ENCODE measurements at places on chromosomes 2 and 18.

GRCh38 chr2:173249661-173250641 is 104.7 kb upstream of the CDCA7 start:
- no peak for DNase-seq

DNA sequence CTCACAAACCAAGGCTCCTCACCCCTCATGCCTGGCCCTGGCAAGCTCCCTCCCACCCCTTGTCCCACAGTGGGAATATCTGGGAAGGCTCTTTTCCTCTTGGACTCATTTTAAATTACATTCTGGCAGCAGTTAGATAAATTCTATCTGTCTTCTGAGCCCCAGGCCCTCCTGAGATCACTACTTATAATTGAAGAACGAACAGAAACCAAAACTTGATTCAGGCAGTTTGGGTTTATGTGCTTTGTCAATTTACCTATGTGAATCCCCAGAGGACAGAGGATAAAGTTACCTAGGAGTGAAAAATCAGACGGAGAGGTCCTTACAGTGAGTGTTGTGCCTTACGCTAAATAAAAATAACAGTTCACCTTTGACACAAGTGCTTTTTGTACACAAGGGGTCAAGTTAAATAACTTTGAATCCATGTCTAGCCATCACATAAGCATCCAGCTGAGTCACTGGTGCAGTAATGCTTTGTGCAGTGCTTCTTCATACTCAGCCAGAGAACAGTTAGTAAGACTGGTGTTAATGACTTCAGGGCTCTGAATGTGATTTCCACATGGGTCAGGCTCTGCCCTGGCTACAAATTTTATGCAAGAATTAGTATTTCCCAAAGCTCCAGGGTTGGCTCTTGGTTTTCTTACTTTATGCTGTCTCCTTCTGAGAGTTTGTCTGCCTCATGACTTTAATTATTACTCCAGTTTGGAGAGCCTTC is 329.3 kb downstream of the INSIG2 start:
- DNase-seq, result no peak

DNA sequence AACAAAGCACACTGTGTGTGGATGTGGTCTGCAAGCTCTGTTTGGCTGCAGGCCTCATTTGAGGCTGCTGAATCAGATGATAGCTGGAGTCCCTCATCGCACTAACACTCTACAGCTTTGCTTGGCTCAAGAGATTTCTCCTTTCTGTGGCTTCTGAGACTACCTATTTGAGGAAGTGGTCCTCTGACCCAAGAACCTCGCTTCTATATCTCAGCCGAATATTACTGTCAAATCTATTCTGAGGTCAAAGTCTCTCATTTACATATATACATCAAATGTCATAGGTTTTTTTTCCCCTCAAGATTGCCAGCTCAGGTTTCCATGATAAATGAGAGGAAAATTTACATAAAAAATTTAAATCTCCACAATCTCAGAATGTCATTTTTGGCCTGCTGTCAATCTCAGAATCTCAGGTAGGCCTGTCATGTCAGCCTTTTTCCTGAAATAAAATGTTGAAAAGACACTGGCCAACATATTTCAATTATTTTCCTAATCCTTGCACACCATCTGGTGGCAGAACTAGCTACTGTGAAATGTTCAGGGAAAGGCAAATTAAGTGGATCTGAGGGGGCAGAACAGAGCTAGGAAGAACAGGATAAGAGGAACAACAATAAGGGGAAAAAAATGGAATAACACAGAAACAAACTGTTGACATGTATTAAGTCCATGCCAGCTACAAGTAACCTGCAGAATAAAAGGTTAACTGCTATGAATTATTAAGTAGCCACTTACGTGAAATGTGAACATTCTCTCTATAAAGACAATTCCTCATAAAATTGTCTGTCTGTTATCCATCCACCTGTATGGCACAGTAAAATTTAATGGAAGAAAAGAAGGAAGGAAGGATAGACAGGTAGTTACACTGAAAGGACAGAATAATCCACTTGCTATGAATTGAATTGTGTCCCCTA is 39.3 kb downstream of the AP1S3 start:
- no peak for DNase-seq

- no peak for DNase-seq
Measured at GRCh38 chr2:157789256-157789655, 86.9 kb downstream of the ACVR1 start.

- DNase-seq, result no peak
Measured at GRCh38 chr2:143617803-143618415, 488.7 kb downstream of the ARHGAP15 start.

DNA sequence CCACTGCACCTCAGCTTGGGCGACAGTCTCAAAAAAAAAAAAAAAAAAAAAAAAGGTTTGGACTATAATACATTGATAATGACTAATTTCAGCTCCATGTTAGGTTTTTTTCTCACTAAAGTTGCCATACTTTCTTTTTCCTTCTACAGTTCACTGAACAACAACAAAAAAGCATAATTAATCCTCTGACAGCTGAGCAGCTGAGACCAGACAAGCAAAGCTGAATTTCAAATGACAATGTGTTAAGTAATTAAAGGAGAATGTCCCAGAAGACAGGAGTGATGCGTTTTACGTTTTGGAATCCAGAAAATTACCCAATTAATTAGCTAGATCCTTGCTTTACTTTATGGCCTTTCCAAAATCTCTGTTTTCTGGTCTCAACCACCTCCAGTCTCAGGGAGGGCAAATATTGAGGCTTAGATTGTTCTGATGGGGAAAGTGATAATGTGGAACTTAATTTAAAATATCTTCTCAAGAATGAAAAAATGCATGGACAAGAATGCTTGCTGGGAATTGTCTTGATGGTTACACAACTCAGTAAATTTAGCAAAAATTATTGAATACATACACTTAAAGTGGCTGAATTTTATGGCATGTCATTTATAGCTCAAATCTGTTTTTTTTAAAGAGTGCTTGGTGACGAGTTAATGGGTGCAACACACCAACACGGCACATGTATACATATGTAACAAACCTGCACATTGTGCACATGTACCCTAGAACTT is 17.4 kb upstream of the RMDN2 start:
- no peak for DNase-seq

DNA sequence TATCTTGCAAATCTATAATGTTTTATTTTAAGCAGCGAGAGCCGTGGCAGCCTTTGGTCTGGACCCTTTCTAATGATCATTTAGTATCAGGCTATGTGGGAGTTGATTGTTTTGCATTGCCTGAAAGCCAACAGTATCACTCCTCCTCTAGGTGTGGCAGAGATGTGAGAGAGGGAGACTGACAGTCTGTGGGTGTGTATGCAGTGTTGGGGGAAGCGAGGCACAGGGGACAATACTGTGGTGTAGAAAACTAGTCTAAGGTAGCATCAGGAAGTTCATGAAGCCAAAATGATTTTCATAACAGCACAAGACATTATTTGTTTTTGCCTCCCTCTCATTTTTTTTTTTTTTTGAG is 13.4 kb upstream of the IL37 start:
- no peak for DNase-seq

GRCh38 chr2:7904319-7904718 is 777.5 kb upstream of the ID2 start:
- DNase-seq, result no peak

- DNase-seq, result no peak
Measured at GRCh38 chr2:162342321-162342720, 1.6 kb upstream of the GCA start.

DNA sequence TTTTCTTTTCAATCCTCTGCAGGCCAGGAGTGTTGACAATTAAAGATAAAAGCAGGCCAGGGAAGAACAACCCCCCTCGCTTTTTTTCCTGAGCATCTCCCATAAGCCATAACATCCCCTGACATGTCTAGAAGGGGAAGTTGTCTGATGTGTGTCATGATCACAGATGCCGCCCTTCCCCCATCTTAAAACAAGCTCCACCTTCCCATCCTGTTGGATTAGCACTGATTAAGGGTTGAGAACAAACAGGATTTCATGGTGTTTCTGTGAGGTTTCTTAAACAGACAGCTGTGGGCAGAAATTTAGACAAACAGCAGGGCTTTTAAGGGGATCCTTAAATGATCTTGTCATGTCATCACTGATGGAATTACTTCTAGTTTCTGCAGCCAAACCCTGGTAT is 59.4 kb upstream of the UPP2 start:
- DNase-seq, result no peak

GRCh38 chr2:39121523-39122063 is 742 bp upstream of the SOS1 start:
- no peak for DNase-seq

- no peak for DNase-seq
Measured at GRCh38 chr2:197234671-197235191, 75.8 kb downstream of the ANKRD44 start.

DNA sequence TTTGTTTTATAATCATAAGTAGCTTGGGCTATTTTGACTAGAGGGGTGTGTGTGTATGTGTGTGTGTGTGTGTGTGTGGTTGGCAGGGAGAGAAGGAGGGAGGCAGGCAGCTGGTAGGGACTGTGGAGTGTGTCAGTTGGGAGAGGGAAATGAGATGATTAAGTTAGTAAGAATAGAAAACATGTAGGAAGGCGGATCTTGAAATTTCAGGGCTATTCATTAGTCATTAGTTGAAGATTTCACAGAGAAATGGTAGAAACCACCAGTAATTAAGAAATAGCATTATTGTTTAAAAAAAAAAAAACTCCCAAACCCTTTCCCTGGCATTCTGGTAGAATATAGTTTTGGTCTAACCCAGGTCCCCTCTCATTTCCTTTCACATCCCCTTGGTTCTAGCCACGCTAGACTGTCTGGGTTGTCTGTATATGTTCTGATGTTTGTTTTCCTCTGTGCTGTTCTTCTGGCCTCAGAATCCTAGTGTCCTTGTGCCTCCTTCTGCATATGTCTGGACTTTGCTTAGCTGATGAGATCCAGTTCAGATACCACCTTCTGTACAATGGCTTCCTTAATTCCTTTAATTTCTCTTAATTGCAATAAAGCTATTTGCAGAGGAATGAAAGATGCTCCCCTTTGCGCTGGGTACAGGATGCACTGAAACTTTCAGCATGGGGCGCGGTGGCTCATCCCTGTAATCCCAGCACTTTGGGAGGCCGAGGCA is 161.6 kb downstream of the NEDD4L start:
- no peak for DNase-seq

DNA sequence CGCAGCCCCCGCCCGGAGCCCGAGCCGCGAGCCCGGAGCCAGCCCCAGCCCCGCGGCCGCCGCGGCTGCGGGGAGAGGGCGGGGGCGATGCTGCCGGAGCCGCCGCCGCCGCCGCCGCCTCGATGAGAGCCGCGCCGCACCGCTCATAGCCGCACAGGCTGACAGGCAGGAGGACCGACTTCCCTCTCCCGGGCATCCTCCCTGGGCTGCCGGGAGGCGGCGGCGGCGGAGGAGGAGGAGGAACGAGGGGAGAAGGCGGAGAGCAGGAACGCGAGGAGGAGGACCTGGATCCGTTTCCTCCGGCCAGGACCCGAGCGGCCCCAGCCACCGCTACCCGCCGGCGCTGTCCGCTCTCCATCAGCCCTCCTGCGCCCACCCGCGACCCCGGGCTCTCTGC is 370 bp downstream of the KLHL29 start:
- DNase-seq, result no peak

DNA sequence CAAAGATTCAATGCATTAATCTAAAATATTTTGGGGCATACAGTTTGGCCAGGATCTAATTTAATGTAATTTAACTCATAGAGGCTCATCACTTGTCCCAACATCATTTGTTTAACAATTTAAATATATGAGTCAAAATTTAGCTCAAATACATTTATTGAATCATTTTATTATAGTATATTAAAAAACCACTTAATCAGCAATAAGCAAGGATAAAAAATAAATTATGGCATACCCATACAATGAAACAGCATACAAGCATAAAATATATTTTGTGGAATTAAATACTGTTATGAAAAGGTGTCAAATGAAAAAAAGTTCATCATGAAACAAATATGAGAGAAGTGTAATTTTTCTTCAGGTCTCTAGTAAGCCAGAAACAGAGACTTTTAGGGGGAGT is 34.9 kb downstream of the LRPPRC start:
- no peak for DNase-seq

DNA sequence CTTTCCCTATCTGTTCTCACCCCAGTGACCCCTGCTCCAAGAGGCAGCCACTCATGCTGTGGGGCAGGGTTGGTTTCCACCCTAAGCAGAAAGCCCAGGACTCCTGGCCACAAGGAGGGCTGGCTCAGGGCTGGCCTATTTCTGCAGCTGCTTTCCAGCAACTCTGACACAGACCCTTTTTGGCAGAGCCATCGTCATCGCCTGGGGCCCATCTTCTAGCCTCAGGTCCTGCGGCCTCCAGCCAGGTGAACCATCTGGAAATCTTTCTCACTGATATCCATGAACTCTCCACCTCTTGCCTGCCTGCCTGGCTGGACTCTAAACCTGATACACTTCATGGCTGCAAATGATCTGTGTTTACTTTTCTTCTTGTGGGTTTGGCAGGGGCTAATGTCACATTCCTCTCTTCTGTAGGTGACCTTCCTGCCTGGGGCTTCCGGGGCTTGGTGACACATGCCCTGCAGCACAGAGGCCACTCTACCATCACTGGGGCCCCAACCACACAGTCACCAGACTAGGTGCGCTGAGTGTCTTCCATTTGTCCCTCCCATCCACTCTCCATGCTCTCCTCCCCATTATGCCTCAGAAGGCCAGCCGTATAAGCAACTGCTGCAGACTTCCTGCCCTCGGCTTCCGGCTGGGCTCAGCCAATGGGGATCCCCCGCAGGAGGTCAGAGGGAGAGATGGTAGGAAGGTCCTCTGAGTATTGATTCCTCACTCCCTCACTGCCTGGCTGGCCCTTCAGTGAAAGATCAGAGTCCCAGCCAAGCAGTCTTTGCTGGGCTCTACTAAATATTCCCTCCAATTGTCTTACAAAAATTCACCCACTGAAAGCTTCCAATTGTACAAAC is 9.7 kb upstream of the COPS8 start:
- DNase-seq, result no peak

- no peak for DNase-seq
Measured at GRCh38 chr2:119741001-119741400, 18.7 kb upstream of the PTPN4 start.

DNA sequence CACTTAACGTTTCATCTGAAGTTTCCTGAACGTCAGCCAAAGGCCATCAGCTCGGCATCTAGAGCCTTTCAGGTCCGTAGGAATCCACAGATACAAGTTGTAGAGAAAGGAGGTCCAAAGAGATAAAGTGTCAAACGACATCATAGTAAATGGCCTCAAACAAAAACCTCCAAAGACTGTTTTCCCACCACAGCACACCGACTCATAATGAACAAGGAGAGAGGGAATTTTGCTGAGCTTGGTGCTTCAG is 150.3 kb downstream of the PXDN start:
- DNase-seq, result no peak

DNA sequence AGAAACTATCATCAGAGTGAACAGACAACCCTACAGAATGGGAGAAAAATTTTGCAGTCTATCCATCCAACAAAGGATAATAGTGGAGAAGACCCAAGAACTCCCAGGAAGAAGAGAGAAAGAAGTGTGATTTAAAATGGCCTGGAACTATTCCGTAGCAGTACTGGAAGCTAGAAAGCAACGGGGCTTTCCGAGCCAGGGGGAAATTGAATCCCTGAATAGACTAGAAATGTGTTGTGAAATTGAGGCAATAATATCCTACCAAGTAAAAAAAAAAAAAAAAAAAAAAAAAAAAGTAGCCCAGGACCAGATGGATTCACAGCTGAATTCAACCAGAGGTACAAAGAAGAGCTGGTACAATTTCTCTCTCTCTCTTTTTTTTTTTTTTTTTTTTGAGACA is 69.3 kb downstream of the FARP2 start:
- DNase-seq, result no peak

All from omental fat pad (tissue), 4 donors.